ENCODE measurements at places on chromosomes 6 and 20.

DNA sequence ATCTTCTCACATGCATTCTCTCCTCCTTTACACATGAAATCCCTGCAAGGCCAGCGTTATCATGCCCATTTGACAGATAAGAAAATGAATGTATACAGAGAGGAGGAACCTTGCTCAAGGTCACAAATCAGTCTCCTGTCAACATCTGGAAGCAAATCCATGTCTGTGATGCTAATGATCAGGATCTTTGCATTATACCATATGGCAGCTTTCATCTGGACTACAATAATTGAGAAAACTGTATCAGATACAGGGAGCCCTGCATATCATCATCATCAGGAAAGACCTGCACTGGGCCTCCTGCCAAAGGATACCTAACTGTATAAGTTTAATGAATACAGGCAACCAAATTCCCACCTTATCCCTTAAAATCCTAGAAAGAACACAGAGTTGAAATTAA lies 213.7 kb downstream of the PTPRT start:
- no peak for DNase-seq

- DNase-seq, result no peak
Observed at GRCh38 chr20:45350217-45350616, 2.0 kb upstream of the SDC4 start.

- no peak for DNase-seq
Observed at GRCh38 chr6:166341977-166342348, 382 bp downstream of the SFT2D1 start.

DNA sequence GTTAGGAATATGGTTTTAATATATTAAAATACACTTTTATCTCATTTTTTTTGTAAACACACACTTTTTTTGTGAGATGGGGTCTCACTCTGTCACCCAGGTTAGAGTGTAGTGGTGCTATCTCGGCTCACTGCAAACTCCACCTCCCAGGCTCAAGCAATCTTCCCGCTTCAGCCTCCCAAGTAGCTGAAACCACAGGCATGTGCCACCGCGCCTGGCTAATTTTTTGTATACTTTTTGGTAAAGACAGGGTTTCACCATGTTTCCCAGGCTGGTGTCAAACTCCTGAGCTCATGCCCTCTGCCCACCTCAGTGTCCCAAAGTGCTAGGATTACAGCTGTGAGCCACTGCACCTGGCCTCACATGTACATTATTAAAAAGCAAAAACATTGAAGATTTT lies 10.8 kb downstream of the IPCEF1 start:
- DNase-seq, result no peak

DNA sequence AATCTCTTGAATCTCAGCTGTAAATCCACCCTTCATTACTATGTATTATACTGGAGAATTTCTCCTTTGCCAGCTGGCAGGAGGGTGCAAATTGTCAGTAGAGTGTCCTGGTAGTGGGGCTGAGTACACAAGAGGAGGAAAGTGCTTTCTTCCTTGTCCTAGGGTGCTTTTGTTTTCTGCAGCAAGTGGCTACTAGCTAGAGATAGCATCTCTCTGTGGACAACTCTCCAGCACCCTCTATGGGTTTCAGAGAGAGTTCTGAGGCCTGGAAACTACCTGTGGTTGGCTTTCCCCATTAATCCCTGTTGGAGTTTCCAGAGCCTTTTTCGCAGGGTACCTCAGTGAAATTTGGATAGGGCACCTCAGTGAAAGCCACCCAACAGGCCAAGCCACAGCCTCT lies 422.5 kb upstream of the RGS17 start:
- DNase-seq, result no peak

- DNase-seq, result no peak
Observed at GRCh38 chr20:40806929-40807820, 118.1 kb upstream of the MAFB start.
